H7 (cell line): ENCODE measurements at places on chromosomes 4 and X. TPM values are rescaled to one million over a fixed set of nuclear protein-coding genes. Genes with fewer than 3 reads are reported as not detected.

Gene FAT1
- 83.9 and 108 TPM in 2 replicates for total RNA-seq

Gene GAGE12E
- not detected in 2 replicates for total RNA-seq

Gene PRPS2
- total RNA-seq: 57.8 and 65.4 TPM in 2 replicates

Gene IL2
- total RNA-seq: not detected in 2 replicates

Gene CXXC4
- 0.67 and 0.83 TPM in 2 replicates for total RNA-seq

Gene TEX13A
- not detected in 2 replicates for total RNA-seq

Gene MAB21L2
- not detected in 2 replicates for total RNA-seq

Gene LRCH2
- 4.5 and 7.5 TPM in 2 replicates for total RNA-seq

Gene GALNTL6
- 0.22 and 0.24 TPM in 2 replicates for total RNA-seq

Gene ASMTL
- total RNA-seq: 36.5 and 37.0 TPM in 2 replicates

Gene SLITRK4
- total RNA-seq: 9.9 and 12.7 TPM in 2 replicates

Gene SMAD1
- 21.2 and 26.2 TPM in 2 replicates for total RNA-seq

Gene NXF2B
- total RNA-seq: 0.11 and 0.45 TPM in 2 replicates

Gene GAGE12F
- not detected in 2 replicates for total RNA-seq

Gene HHIP
- total RNA-seq: 0.07 and 0.52 TPM in 2 replicates

Gene LEF1
- total RNA-seq: 0.28 and 0.48 TPM in 2 replicates

Gene PDK3
- total RNA-seq: 29.3 and 43.6 TPM in 2 replicates

Gene RTL5
- total RNA-seq: 1.3 and 1.5 TPM in 2 replicates

Gene SYNPO2
- total RNA-seq: 0.38 and 0.41 TPM in 2 replicates

Gene PCDH18
- total RNA-seq: 26.7 and 35.6 TPM in 2 replicates

Gene FRMD7
- 0.14 TPM in 1 of 2 replicates, not detected in the other for total RNA-seq

Gene MED12
- 19.0 and 24.1 TPM in 2 replicates for total RNA-seq

Gene MAGEA6
- not detected in 2 replicates for total RNA-seq

Gene RENBP
- 17.9 and 18.3 TPM in 2 replicates for total RNA-seq

Gene CT83
- total RNA-seq: not detected in 2 replicates

Gene TRIM75
- not detected in 2 replicates for total RNA-seq

Gene MGAT4D
- not detected in 2 replicates for total RNA-seq

Gene MAGEA11
- total RNA-seq: 0.18 and 0.62 TPM in 2 replicates

Gene SMIM10
- total RNA-seq: 2.3 and 3.0 TPM in 2 replicates

Gene KCNE5
- total RNA-seq: 0.74 and 4.0 TPM in 2 replicates

Gene PNMA6A
- 7.5 and 9.8 TPM in 2 replicates for total RNA-seq

Gene QRFPR
- 1.4 and 2.3 TPM in 2 replicates for total RNA-seq

Gene SPIN2A
- 1.4 and 2.0 TPM in 2 replicates for total RNA-seq

Gene BDH2
- 39.0 and 54.9 TPM in 2 replicates for total RNA-seq

Gene CDKL5
- total RNA-seq: 7.0 and 9.5 TPM in 2 replicates

Gene C4orf50
- total RNA-seq: 0.10 and 0.11 TPM in 2 replicates

Gene PAGE4
- total RNA-seq: not detected in 2 replicates

Gene GPC3
- 73.2 and 81.0 TPM in 2 replicates for total RNA-seq

Gene MAGED4
- 54.0 and 69.7 TPM in 2 replicates for total RNA-seq

Gene BCORL1
- 2.4 and 2.5 TPM in 2 replicates for total RNA-seq

Gene SRPX2
- total RNA-seq: 1.3 and 2.0 TPM in 2 replicates

Gene PABPC5
- 4.3 and 6.2 TPM in 2 replicates for total RNA-seq

Gene BMP2K
- total RNA-seq: 25.1 and 37.8 TPM in 2 replicates

Gene SASH3
- total RNA-seq: not detected in 2 replicates

Gene CLGN
- 5.0 and 6.7 TPM in 2 replicates for total RNA-seq

Gene EDNRA
- total RNA-seq: 1.1 and 1.4 TPM in 2 replicates

Gene HTR2C
- total RNA-seq: 3.2 and 4.5 TPM in 2 replicates

Gene PRKG2
- total RNA-seq: 2.2 and 3.1 TPM in 2 replicates

Gene TCEAL7
- total RNA-seq: 4.5 and 6.5 TPM in 2 replicates

Gene FAAH2
- 7.5 and 12.2 TPM in 2 replicates for total RNA-seq

Gene GPR50
- 0.55 and 1.5 TPM in 2 replicates for total RNA-seq

Gene BEND4
- 5.2 and 8.8 TPM in 2 replicates for total RNA-seq

Gene FHIP1A
- total RNA-seq: 24.2 and 25.6 TPM in 2 replicates

Gene IL1RAPL1
- 2.3 and 2.9 TPM in 2 replicates for total RNA-seq

Gene GABRA4
- total RNA-seq: 0.07 TPM in 1 of 2 replicates, not detected in the other
